ENCODE measurements at places on chromosomes 4 and X.
A peak's percentile ranks its signal among the peaks of the same experiment; 100 is the strongest.

DNA sequence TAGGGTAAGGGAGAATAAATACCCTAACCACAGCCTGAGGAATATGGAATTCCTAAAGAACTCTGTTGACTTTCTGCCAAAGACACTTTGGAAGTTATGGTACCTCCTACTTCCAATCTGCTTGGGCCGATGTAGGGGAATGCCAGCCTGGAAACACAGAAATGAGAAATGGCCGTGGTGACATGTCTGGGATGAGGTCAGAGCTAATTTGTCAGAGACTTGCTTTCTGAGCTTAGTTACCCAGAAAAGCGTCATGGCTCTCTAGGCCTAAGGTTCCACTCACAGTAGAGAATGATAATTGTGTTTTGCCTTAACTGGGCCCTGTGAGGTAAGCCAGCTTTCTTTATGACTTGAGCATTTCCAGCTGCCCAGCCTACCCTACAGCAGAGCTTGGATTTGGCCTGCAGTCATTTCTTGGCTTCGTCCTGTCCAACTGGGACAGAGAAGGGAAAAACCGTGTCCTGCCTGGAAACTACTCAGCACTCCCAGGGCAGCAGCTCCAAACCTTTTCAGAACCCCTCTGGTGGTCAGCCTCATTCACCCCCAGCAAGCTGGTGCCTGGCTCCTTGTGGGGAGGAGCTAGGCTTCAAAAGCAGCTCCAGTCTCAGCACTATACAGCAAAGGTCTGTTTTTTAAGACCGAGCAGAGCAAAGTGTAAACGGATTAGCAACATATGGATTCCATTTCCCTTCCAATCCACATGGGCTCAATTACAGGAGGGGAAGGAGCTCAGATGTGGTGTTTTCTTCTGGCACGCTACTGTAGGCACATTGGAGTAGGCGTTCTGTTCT lies 92.3 kb downstream of the RLIM start:
- DNase-seq: no peak

GRCh38 chrX:153598541-153599191 lies at the start of gene CCNQ:
TSS of gene CCNQ (minus strand) at chrX:153599139. CDS start at chrX:153599073, 66 bp downstream.
- DNase-seq: peak; percentile 39

GRCh38 chr4:89161841-89162240 lies 50.5 kb downstream of the TIGD2 start:
- DNase-seq: no peak

DNA sequence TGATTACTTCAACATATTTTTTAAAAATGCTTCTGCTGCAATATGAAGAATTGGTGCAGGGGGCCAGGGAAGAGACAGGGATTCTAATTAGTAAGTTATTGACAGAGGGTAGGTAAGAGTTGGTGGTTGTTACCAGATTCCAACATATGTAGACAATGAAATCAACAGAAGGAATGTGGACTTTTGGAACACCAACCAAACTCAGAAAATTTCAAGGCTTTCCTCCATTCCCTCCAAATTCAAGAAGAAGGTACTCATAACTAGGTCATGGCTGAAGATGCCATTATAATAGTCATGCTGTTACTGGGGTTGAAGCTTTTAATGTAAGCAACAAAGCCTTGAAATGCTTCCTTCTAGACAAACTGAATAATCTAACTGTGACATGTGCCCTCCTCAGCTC lies 22.9 kb upstream of the CXCL13 start:
- no peak for DNase-seq

GRCh38 chr4:149534779-149535178 lies 280.9 kb downstream of the IQCM start:
- no peak for DNase-seq

DNA sequence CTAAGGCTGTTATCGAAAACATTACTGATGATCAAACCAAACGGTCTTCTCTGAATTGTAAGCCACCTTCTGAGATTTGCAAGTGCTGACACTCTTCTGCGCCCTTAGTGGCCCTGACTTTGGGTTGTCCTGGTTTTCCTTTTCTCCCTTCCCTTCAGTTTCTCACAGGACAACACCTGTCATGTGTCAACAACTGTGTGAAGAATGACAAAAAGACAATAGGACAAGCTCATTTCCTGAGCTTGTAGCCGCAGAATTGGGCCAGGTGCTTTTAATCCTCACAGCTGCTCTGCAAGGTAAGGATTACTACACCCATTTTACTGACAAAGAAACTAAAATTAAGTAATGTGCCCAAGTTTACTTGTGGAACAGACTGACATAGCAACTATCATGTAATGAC lies 44.9 kb upstream of the TXK start:
- no peak for DNase-seq

DNA sequence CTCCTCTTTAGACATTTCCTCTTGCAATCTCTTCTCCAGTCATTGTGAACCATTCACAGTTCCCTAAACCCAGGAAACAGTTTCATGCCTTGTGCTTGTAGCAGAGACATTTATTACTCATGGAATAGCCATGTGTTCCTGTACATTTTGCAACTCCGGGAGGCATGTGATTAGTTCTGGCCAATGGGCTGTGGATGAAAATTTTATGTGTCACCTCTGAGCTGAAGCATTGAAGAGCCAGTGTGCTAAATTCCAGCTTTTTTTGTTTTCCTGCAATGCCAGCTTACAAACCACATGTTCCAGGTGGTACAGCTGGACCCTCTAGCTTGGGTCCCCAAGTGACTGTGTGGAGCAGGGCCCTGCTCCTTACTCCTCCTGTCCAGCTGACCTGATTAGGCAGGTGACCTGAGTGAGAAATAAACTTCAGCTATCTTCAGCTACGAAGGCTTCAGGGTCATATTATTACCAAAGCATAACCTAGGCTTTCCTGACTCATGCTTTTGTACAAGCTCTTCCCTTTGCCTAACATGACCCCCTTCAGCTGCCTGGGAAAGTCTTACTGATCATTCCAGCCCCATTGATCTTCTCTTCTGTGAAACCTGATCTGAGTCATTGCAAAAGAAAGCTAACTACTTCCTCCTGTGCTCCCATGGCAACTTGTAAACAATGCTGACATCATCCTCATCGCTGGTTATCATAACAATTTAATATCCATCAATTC lies 200.4 kb downstream of the PTTG2 start:
- DNase-seq: no peak

DNA sequence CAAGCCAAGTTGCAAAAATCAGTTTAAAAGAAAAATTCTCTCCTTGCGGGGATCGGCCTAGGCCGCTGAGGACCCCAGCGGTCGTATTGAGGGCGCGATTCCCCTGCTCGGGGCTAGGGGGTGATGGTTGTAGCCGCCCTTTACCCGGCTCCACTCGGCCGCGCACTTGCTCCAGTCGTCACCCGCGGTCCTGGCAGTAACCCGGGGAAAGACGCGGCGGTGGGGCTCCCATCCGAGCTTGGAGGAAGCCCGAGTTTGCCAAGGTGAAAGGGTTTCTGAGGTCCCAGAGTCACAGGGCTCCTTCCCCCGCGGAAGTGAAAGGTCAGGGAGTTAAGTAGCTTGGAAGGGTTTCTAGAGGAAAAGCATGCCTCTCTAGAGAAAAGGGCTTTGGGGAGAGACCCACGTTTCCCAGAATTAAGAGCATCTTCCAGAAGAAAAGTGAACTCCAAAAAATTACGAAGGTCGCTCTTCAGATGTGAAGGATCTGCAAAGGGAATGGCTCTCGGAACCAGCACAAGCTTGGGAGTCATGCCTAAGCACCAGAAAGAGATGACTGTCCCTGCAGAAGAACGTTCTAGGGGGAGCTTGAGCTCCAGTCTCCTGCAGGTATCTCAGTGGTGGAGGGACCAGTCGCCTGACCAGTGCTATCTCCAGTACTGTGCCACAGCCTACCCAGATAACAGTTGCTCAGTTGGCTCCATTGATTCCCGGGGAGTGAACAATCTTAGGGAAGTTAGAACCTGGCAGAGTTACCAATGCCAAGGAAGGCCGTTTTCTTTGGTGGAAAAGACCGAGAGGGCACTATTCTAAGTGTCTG lies 875 bp downstream of the LAP3 start:
- DNase-seq: peak; percentile 27

DNA sequence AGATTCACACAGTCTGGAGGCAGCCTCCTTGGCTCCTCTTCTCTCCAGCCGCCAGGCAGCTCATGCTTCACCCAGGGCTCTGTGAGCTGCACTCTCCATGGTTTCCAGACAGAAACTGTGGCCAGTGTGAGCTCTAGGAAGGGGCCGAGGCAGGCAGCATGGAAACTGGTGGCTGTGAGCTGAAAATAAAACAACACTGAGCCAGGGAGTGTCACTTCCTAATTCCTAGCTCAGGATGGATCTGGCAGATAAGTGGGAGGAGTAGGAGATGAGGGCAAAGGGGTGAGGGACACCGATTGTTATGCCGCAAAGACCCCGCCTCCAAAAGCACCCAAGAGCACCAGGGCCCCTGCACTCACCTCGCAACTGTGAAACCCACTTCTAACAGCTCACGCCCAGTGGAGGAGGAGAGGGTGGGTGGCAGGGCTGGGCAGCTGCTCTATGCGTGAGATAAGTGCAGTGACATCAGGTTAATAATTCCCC lies 69.8 kb downstream of the FHDC1 start:
- DNase-seq: no peak

DNA sequence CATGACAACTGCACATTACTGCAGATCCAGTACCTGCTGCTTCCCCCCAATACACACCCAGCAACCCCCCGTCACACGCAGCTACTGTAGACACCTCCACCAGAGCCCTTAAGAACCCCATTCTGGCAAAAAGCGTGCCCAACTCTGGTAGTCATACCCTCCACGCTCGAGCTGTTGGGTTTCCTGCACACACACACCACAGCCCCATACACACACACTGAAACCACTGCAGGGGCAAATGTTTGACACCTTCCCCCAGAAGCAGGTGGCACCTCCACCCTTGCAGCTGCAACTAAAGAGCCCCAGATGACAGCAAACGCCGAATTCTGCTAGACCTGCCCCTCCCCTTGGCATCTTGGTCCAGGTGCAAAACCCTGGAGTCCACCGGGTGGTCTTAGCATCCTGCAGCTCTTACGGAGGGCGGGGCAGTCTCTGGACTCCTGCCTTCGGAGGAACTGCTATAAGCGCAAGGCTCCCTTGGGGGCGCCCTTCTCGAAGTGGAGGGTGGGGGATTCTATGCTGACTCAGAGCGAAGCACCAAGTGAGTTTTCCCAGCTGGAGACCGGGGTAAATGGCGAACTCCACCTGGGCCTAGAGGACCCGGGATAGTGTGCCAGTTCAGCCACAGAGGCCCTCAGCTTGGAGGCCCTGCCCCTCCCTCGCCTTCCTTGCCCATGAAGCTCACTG lies 1.5 kb downstream of the FRMPD3 start:
- DNase-seq: peak; percentile 81

- no peak for DNase-seq
Observed at GRCh38 chrX:103413705-103414387, 37.5 kb downstream of the BEX3 start.

GRCh38 chr4:8904041-8904501 lies 32.4 kb upstream of the HMX1 start:
- no peak for DNase-seq

DNA sequence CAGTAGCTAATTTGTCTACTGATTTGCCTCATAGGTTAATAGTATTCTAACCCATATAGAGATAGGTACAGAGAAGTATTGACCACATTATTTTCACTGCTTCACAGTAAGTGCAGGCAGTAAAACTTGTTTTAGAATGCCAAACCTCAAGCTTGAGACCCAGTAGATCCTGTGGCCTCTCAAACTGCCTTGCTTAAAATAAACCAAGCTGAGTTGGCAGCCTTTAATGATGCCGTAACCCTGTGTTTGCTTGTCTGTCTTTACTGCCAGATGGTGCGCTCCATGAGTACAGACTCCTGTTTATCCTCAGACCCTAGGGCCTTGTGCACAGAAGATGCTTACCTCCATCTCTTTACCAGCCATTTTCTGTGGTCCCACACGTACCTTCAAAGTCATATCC lies 50.8 kb downstream of the ANXA3 start:
- DNase-seq: no peak

DNA sequence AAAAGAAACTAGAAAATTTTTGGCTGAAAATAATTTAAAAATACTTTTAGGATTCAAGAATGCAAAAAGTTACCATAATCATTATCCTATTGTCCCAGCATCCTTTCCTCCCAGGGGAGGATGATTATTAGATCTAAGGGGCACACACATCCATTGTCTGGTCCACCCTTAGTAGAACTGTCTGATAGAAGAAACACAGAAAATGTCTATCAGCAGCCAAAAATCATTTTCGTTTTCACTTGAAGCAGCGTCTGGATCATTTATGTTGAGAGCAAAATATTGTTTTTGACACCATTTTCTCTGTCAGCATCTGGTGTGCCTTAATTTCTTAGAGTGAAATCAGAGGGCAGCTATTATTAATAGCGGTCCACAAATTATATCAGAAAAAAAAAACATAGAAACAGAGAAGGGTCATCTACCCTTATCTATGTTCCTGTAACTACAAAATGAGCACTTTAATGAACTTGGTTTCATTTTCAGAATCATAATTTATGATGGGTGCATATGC lies 446.3 kb downstream of the TRAM1L1 start:
- no peak for DNase-seq

DNA sequence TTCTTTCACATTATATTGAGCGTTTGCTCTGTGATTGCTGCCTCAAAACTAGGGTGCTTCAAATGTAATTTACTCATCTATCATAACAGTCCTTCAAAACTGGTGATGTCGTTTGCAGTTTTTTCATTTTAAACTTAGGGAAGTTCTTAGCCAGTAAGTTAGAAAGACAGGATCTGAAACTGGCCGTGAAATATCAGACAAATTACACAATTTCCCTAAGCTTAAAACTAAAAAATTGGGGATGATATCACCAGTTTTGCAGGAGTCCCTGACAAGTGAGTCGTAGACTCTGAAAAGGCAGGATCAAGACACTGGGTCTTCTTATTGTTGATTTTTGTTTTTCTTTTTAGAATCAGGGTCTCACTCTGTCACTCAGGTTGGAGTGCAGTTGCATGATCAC lies 44.8 kb downstream of the MOB1B start:
- no peak for DNase-seq

All from HEK293T (cell line).